Activated effector memory CD4-positive, alpha-beta T cell treated with Interleukin-2 at 50 U/mL for 16 hours (primary cell): ENCODE measurements at places on chromosomes 6 and 20.

GRCh38 chr20:32980131-32980941, 23.9 kb downstream of the SUN5 start:
- DNase-seq = no peak

GRCh38 chr20:43188861-43189553, 699 bp downstream of the PTPRT start:
- no peak for DNase-seq

DNA sequence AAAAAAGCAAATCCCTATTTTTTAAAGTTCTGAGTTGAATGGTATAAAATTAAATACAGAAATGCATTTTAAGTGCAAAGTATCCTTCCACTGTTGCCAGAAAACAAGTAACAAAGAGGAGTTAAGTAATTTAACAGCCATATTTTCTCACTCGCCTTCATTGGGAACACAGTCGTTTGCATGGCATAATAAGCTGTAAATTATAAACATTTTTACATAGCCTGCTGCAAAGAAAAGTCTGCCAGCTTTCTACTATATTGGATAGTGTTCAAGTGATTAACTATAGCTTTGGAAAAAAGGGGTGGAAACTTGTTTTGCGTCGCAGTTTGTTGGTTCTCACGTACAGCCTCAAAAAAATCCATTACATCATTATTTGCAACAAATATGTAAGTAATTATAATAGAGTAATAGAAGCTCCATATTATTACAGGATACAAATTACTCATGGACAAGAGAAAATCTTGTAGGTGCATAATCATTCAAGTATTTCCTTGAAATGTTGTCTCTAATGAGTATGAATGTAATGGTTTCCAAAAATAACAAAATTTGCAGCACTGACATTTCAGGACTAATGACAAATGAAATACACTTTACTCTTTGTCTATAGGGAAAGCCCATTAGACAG, 139.3 kb downstream of the PDSS2 start:
- no peak for DNase-seq

GRCh38 chr6:8006208-8006607, 58.0 kb downstream of the BLOC1S5 start:
- no peak for DNase-seq

DNA sequence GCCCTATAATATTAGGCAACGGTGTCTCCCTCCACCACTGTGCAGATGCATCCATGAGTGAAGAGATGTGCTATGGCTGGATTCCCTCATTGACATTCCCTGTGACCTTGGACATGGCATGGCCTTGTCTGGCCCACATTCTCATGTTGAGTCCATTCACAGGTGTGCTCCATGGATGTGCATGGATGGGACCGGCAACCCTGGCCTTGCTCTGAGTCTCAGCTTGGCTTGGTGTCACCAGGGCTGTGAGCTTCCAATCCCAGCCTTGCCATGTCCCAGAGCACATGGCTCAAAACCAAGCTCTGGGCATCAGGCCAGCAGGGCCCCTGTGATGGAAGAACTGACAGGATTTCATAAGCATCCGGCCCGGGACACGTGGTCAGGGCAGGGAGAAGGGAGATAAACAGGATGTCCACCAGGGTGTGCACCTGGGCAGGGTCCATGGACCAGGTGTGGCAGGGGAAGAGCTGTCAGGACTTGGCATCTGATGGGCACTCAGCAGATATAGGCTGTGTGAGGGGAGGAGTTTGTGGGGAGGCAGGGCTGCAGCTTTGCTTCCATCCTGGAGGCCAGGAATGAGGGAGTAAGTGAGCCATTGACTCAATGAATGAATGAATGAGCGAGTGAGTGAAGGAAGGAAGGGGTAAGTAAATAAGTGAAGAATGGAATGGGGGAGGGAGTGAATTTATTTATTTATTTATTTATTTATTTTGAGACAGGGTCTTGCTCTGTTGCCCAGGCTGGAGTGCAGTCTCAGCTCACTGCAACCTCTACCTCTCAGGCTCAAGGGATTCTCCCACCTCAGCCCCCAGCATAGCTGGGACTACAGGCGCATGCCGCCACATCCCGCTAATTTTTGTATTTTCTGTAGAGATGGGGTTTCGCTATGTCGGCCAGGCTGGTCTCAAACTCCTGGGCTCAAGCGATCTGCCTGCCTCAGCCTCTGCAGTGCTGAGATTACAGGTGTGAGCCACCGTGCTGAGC, 15.7 kb downstream of the NRSN2 start:
- DNase-seq = no peak

- DNase-seq = no peak
These were observed 180.6 kb downstream of the FOXA2 start for GRCh38 chr20:22403632-22404361.

GRCh38 chr6:37324131-37325033, 29.4 kb upstream of the RNF8 start:
- no peak for DNase-seq

GRCh38 chr6:36984581-36985416, 1.2 kb downstream of the MTCH1 start:
- DNase-seq = peak; percentile 14

DNA sequence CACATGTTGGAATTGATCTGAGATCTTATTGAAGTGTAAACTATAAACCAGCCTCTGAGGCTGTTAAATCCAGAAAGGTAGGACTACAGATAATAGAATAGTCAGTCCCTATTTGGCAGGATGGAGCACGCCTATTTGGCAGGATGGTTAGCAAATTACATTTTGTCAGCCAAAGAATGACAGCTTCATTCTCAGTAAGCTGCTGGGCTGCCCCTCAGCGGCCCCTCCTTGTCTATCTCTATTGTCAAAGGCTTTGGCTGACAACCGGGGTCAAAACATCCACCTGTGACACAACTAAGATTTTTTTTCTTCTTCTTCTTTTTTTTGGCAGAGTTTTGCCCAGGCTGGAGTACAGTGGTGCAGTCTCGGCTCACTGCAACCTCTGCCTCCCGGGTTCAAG, 123.4 kb upstream of the ECI2 start:
- no peak for DNase-seq

GRCh38 chr6:96940322-96940721, 15.8 kb downstream of the KLHL32 start:
- DNase-seq = no peak

DNA sequence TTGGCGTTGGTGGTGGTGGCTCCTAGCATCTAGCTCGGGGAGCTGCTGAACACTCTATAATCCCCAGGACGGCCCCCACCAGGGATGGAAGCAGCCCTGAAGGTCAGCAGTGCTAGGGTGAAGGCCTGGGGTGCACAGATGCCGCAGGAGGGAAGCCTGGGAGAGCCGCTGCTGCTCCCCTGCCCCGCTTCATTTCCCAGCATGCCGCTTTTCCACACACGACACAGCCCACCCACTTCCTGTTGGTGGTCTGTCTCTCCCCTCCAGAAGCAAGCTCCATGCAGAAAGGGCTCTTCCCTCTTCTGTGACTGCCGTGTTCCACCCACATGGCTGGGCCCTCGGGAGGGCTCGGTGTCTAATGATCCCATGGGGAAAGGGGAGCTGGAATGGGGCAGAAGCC, 35.3 kb downstream of the GNAS-AS1 start:
- no peak for DNase-seq

- DNase-seq = no peak
These were observed 12.5 kb downstream of the RALGAPA2 start for GRCh38 chr20:20699917-20700316.

DNA sequence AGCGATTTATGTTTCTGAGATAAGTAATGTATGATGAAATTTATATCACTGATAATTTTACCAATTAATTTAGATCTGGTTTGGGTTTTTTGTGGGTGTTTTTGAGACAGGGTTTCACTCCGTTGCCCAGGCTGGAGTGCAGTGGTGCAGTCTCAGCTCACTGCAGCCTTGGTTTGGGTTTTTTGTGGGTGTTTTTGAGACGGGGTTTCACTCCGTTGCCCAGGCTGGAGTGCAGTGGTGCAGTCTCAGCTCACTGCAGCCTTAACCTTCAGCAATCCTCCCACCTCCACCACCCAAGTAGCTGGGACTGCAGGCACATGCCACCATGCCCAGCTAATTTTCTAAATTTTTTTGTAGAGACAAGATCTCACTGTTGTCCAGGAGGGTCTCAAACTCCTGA, 13.0 kb downstream of the MRS2 start:
- no peak for DNase-seq

- no peak for DNase-seq
These were observed 464.9 kb downstream of the TBC1D32 start for GRCh38 chr6:120869397-120869796.

GRCh38 chr6:112007805-112008204, 46.1 kb upstream of the CCN6 start:
- no peak for DNase-seq

DNA sequence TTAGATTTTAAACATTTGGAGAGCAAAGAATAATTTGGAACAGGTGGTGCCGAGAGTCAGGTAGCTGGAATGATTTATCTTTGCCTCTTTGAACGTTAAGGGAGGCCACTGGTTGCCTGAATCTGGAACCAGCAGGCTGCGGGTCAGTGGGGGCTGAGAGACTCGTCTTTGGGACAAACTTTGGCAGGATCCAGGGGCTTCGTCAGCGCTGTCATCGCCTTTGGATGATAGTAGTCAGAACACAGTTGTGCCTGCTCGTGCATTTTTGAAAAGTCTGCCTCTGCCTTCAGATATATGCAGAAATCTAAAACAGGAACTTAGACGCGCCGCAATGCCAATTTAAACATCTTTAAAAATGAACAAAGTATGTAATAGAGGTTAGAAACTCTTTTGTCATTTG, 5.0 kb downstream of the EYA2 start:
- no peak for DNase-seq

DNA sequence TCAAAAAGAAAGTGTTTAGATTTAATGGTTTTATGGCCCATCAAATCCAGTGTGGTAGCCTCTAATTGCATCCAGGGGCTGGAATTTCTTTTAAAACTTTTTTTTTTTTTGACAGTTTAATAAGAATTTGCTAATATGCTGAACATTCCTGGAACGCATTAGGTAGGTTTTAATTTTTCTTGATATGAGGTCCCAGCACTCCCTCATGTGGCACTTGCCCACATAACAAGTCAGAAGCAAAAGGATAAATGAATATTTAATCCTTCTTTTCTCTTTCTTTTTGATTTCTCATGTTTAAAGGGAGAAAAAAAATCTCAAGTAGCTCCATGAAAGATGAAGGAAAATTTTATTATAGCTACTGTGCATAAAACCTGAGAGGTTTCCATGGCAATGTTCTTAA, 13.5 kb downstream of the HAO1 start:
- DNase-seq = no peak

GRCh38 chr6:33375143-33375671, 16.4 kb upstream of the KIFC1 start:
- DNase-seq = no peak

GRCh38 chr6:87698547-87699006, 3.5 kb downstream of the AKIRIN2 start:
- no peak for DNase-seq

DNA sequence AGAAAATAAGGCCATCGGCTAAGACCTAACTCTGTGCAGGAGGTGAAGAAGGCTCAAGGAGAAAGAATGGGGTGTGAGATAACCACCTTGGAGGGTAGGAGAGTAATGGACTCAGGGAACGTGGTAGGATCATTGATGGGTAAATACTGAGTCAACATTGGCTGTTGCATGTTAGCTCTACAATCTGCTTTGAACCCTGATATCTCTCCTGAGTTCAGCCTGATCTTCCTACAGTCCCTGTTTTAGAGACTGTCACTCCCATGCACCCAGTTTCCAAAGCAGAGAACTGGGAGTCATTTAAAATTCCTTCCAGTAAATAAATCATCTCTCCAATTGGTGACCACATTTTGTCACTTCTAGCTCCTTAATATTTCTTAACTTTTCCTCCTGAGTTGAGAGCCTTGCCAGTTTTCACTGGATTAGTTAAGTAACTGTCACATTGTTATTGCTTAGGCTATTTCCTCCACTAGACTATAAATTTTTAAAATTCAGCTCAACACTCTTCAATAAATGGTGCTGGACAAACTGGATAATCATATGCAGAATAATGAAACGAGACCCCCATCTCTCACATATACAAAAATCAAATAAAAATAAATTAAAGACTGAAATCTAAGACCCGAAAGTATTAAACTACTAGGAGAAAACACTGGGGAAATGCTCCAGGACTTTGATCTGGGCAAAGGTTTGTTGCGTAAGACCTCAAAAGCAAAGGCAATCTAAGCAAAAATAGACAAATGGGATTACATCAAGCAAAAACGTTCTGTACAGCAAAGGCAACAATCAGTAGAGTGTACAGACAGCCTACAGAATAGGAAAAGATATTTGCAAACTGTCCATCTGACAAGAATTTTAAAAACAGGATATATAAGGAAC, 138.9 kb upstream of the TMEM170B start:
- DNase-seq = no peak

GRCh38 chr6:44041461-44042260, 85.6 kb downstream of the MRPL14 start:
- DNase-seq = no peak

GRCh38 chr6:140051521-140052512, 677.4 kb upstream of the CITED2 start:
- no peak for DNase-seq

GRCh38 chr6:13331516-13332348, 3.4 kb upstream of the TBC1D7 start:
- no peak for DNase-seq

DNA sequence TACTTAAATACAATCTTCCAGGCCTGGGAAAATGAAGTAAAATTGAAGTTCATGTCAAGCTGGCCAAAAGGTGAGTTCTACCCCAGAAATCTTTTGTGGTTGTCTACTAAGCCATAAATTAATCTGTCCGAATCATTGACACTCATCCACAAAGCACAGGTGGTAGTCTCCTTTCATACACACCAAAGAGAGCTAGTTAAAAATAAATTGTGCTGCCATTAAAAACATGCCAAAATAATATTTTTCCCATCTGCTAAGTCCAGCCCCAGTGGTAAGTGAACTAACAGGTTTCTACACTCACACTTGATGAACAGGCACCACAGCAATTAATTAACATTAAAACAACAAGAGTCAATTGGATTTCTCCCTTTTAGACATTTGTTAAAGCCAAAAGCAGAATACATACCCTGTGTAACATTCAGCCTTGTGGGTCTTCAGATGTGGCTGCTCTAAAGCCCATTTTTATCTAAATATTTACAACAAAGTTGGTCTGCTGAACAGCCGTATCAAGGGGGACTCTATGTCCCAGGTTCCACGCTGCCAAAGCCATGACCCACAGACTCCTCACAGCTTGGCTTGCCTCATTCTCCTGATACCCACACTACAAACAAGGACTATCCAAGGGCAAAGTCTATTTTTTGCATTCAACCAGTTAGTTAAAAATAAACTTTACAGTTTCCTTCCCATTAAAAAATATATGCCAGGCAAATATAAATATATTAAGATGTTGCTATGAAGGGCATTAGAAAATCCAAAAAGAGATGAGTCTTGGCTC, 490.4 kb downstream of the BMP2 start:
- no peak for DNase-seq

GRCh38 chr20:54254596-54254995, 46.7 kb downstream of the PFDN4 start:
- DNase-seq = no peak

- no peak for DNase-seq
These were observed 1287.2 kb upstream of the CITED2 start for GRCh38 chr6:140661691-140662090.

DNA sequence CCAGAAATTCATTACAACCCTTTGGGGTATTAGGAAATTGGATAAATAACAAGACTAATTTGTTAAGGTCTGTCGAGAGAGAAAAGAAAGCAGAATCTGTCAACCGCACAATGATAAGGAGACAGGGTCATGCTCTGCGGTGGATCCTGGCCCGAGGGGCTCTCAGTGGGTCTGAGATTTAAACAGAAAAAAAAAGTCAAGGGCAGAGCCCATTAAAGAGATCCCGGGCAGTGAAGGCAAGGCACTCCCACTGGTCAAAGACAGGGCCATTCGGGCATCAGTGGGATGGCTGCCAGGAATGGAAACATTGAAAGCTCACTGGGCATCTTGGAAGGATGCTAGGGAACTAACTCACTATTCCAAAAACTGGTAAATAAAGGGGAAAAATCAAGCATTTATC, 77.9 kb downstream of the GNAS-AS1 start:
- DNase-seq = no peak
